ENCODE measurements at places on chromosomes 16 and 17.

- no peak for DNase-seq
Observed at GRCh38 chr16:72848028-72848400, 199.9 kb downstream of the ZFHX3 start.

DNA sequence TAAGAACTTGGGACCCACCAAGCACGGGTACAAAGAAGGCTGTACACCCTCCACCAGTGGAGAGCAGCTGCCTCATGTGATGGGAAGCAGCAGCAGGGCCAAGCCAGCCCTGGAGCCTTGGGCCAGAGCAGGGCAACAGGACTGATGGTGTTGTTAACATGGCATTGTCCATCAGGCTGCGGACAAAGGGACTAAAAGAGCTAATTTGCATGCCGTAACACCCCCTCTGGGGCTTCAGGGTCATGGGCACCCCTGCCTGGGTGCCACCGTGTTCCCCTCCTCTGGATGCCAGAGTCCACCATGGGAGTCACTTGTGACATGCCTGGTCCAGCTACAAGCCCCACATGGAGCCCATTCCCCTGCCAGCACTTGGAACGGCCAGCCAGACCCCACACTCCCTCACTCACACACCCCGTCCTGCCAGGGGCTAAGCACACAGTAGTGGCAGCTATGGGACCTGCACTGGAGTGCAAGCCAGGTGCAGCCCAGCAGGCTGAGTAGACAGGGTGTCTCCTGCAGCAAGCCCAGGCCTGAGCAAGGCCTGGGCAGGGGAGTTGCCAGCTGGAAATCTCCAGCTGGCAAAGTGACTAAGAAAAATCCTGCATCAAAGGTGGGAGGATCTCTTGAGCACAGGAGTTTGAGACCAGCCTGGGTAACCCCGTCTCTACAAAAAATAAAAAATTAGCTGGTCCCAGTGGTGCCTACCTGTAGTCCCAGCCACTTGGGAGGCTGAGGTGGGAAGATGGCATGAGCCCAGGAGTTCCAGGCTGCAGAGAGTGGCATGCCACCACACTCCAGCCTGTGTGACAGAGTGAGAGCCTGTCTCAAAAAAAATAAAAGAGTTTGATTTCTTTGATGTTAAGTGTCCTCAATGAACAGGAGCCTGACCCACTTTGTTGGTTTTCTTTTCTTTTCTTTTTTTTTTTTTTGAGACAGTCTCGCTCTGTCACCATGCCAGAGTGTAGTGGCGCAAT lies 33.7 kb downstream of the NOL11 start:
- DNase-seq = no peak

- DNase-seq = no peak
Observed at GRCh38 chr16:996681-997080, 15.1 kb downstream of the SOX8 start.

GRCh38 chr16:4826980-4827379 lies 20.1 kb downstream of the GLYR1 start:
- DNase-seq = no peak

DNA sequence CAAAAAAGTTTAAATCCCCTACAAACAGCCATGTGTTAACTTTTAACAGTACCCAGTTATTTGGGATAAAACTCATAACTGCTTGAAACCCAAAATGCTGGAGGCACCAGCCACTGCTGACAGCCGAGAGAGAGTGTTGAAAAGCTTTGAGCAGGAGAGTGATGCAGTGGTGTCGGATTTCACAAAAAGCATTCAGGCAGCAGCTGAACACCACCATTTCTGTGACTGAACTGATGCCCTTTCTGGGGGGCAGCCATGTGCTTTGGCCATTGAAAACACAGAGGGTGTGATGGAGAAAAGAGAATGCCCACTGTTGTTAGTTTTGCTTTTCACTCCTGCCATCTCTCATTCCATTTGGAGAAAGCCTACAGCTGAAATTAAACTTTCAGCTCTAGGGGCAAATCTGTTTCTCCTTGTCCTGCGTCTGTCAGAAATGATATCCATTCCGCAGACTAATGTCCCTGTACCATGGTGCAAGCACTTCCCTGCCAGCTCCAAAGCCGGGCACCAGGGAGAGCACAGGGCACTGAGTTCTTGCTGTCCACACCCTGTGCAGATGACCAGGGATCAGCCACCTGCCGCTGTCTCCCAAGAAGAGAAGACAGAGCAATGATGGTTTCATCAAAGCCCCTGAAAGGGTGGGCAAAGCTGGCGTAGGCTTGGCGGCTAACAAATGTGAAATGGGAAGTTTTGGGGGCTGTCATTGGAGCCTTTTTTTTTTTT lies 16.6 kb upstream of the MLYCD start:
- no peak for DNase-seq

DNA sequence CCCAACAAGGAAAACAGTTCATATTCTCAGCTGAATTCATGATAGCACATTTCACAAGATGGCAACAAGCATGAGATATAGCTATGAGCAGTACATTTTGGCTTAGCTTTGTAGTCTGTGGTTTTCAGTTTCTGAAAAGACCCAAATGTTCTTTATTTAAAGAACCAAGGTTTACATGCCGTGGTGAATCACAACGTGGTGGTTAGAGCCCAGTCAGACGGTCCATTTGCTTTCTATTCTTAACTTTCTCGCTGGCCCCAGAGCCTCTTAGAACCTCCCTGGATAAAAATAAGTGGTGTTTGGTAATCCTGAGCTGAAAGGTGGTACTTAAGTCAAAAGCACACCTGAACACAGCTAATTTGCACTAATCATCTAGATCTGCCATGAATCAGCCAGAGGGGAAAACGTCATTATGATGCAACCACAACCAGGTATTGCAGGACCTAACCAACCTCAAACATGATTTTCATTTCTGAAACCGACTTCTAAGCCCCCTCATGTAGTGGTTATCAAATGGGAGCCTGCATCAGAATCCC lies 18.6 kb upstream of the HAPSTR1 start:
- no peak for DNase-seq

- DNase-seq = no peak
Observed at GRCh38 chr17:1360975-1361374, 39.0 kb downstream of the YWHAE start.

GRCh38 chr17:7464081-7464480 lies 15.3 kb downstream of the ZBTB4 start:
- DNase-seq = no peak

- no peak for DNase-seq
Observed at GRCh38 chr16:55045756-55046460, 115.2 kb downstream of the IRX5 start.

DNA sequence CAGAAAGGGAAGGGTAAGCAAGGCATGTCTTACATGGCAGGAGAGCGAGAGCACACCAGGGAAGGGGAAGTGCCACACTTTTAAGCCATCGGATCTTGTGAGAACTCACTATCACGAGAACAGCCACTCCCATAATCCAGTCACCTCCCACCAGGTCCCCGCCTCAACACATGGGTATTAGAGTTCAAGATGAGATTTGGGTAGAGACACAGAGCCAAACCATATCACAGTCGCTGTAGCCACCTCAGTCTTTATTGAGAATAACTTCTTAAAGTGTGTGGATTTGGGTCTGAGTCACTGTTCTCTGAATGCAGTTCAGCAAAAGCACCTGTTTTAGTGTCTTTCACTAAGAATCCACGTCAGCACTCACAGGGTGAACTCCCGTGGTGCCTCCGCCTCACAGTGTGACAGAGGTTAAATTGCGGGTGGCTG lies 195.2 kb upstream of the CHMP6 start:
- no peak for DNase-seq

GRCh38 chr16:61890386-61890785 lies 145.9 kb downstream of the CDH8 start:
- no peak for DNase-seq

DNA sequence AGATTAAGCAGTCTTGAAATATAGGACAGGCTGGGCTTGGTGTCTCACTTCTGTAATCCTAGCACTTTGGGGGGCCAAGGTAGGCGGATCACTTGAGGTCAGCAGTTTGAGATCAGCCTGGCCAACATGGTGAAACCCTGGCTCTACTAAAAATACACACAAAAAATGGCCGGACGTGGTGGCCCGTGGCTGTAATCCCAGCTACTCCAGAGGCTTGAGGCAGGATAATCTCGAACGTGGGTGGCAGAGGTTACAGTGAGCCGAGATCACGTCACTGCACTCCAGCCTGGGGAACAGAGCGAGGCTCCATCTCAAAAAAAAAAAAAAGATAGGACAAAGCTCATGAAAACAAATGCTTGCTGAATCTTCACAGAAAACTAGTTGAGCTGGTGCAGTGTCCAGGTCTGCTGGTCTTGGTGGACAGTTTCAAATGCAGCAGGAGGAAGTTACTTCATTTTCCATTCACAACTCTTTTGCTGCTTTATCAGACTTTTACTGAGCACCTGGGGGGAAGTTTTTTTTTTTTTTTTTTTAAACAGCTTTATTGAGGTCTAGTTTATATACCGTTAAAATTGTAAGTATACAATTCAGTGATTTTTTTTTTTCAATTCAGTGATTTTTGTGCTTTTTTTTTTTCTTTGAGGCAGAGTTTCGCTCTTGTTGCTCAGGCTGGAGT lies 45.2 kb downstream of the SNX29 start:
- DNase-seq = no peak

- no peak for DNase-seq
Observed at GRCh38 chr16:68768771-68769170, 31.7 kb downstream of the CDH1 start.

DNA sequence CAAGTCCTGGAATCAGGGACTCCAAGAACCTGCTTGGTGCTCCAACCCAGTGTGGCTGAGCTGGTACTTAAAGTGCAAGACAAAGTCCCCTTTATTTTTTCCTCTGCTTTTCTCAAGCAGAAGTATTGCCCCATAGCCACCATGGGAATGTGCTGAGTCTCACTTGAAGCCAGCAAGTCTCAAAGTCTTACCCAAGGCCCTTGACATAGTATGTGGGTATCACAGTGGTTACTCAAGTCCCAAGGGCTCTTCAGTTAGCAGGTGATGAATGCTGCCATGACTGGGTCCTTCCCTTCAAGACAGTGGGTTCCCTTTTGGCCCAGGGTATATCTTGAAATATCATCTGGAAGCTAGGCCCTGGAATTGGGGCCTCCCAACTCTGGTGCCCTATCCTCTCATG lies 30.5 kb upstream of the GINS3 start:
- DNase-seq = no peak

DNA sequence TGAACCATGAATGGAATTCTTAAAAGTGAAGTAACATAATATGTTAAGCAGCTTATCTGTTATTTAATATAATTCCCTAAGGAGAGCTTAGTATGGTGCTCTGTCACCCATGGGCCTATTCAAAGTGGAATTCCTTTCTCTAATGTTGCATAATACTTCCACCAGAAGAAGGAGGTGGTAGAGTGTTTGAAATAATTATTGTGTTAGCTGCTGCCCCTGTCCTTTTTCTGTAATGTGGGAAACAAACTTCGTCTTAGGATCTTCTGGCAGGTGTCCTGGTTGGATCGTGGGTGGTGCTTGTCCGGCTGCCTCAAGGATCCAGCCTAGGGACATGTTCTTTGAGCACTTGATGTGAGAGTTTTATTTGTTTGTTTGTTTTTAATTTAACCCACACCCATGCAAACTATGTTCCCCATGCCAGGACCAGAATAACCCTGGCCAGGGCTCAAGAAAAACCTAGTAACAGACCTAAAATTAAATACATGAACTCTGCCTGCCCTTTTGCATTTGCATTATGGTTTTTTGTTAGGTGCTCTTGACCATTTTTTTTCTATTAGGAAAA lies 46.1 kb downstream of the ZNRF1 start:
- peak; percentile 37 for DNase-seq

- peak; percentile 84 for DNase-seq
Observed at GRCh38 chr17:50151937-50152547, 1.6 kb upstream of the PPP1R9B start.

- DNase-seq = no peak
Observed at GRCh38 chr16:89613231-89613953, at the start of gene DPEP1. Gene DPEP1 (plus strand): TSS chr16:89613642. CDS start chr16:89630411, 16,769 bp downstream.

DNA sequence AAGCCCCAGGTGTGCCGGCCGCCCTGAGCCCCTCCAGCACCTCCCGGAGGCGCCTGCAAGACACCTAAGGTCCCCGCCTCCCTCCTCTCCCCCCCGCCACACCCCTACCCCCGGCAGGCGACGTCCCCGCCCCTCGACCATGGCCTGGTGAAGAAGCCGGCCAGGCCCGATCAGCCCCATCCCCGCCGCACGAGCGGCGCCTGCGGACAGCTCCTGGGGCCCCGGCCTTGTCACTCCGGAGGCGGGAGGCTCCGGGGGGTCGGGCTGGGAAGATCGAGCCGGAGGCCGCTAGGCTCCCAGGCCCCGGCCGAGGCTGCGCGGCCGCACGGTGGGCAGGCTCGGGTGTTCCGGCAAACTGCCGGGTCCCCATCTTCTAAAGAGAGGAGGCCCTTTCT lies 405 bp upstream of the ACE start:
- DNase-seq = no peak

GRCh38 chr16:30532285-30533145 lies 2.1 kb downstream of the ZNF747 start:
- no peak for DNase-seq

DNA sequence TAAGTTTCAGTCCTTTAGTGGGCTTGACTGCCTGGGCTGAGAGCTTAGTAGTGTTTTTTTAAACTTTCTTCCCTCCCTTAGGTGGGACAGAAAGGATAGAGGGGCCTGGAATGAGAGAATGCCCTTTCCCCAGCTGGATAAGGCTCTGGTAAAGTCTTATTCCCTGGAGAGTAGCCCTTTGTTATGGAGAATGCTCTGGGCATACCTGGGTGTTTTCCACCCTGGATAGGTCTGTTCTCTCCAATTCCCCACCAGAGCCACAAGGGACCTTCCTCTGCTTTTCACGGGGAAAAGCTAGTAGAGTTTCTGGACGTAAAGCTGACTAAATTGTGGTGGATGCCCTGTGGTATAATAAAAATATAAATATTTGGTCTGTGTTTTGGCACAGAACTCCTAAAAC lies 164.1 kb downstream of the HS3ST4 start:
- no peak for DNase-seq

GRCh38 chr17:78852709-78853121 lies 12.1 kb upstream of the USP36 start:
- no peak for DNase-seq

GRCh38 chr16:69520800-69521602 lies 44.8 kb upstream of the NFAT5 start:
- DNase-seq = peak; percentile 31

DNA sequence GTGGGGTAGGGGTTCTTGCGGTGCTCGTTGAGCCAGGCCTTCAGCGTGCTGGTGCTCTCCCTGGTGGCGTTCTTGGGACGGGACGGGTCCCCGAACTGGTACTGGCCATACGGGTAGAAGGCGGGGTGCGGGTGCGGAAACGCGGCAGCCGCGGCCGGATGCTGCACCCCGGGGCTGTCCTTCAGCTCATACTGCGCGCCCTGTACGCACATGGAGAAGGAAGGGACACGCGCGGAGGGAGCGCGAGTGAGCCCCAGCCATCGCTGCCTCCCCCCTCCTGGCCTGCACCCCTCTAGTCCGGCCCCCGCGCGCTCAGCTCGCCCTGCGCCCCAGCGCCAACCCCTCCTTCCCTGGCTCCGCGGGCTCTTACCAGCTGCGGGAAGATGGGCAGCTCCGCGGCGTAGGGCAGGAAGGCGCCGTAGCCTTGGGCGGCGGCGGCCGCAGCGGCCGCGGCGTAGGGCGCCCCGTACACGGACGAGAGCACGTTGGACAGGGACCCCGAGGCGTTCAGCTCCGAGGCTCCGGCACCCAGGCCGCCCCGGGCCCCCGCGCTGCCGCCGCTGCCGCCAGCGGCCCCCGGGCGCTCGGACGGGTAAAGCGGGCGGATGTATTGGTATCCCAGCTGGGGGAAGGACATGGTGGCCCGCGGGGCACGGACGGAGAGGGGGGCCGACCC lies 1.0 kb downstream of the IRX3 start:
- DNase-seq = no peak

Measured in LoVo (cell line).